ENCODE measurements at places on chromosomes 6 and 20.

GRCh38 chr20:44586289-44586911, 4.0 kb downstream of the PKIG start:
- no peak for DNase-seq

GRCh38 chr20:47054945-47055344, 160.3 kb downstream of the EYA2 start:
- DNase-seq: no peak

DNA sequence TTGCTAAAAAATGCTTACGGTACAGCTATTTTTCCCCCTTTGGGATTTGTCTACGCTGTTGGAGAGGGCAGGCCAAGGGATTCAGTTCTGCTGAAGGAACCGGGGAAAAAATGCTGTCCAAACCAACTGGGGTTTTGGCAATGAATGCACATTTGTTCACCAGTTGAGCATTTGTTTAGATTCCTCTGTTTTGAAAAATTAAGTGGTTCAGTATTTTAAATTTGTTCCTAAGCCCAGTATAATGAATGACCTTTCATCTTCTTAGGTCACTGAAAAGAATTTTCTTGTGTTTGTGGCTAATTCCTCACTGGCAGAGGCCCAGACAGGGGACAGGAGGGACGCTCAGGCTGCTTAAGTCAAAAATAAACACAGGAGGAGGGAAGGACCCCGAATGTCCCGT, 10.8 kb upstream of the EYA2 start:
- DNase-seq: no peak

GRCh38 chr6:137352859-137353258, 133.7 kb upstream of the IFNGR1 start:
- no peak for DNase-seq
